ENCODE measurements at places on chromosomes 16 and 17. TPM values are rescaled to one million over a fixed set of nuclear protein-coding genes. Genes with fewer than 3 reads are reported as not detected.

The MYLK3 gene
- total RNA-seq = 1.2 TPM

The ZNF652 gene
- total RNA-seq = 46.8 TPM

GRCh38 chr17:72121164-72122009 lies 567 bp downstream of the SOX9 start:
- H3K4me3 ChIP-seq = peak overlapping the region; percentile 53
- peaks cover 52% of the 10 kb centered on the region for H3K27me3 ChIP-seq
- peak; percentile 86 for DNase-seq
- no peaks in the 10 kb centered on the region for H3K36me3 ChIP-seq
- H3K4me1 ChIP-seq = peaks cover 12% of the 10 kb centered on the region
- peak overlapping the region; percentile 41 for H3K27ac ChIP-seq

The FOXN1 gene
- 0.18 TPM for total RNA-seq

The MT1G gene
- total RNA-seq = 22.1 TPM

The RRAD gene
- total RNA-seq = 8.2 TPM

DNA sequence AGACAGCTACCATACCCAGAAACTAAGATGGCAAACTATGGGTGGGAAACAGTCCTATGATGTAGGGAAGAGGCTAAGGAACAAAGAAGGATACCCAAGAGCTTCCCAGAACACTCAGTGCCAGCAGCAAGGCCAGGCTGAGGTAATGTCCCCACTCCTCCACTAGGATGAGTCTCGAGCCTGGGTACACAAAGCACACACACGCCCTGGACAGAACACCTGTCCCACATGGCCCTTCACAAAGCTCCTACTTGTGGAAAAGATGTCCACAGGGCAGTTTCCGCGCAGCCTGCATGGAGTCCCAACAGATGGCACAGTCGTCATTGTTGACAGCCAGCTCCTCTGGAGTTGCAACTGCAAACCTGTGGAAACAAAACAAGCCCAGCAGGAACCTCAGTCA lies 23.9 kb downstream of the AMFR start:
- no peak for DNase-seq
- no peaks in the 10 kb centered on the region for H3K27me3 ChIP-seq
- no peak overlapping the region for H3K27ac ChIP-seq
- no peak overlapping the region for H3K4me3 ChIP-seq
- no peaks in the 10 kb centered on the region for H3K4me1 ChIP-seq

The GIT1 gene
- total RNA-seq = 40.3 TPM

GRCh38 chr17:16003841-16004240 lies 4.2 kb downstream of the TTC19 start:
- H3K27ac ChIP-seq = peak overlapping the region; percentile 0
- no peak overlapping the region for H3K4me3 ChIP-seq
- DNase-seq = no peak
- H3K36me3 ChIP-seq = peaks cover 3% of the 10 kb centered on the region
- peaks cover 7% of the 10 kb centered on the region for H3K4me1 ChIP-seq
